Left ventricle myocardium inferior (tissue), 1 donor: ENCODE measurements at places on chromosomes 1 and 21.

DNA sequence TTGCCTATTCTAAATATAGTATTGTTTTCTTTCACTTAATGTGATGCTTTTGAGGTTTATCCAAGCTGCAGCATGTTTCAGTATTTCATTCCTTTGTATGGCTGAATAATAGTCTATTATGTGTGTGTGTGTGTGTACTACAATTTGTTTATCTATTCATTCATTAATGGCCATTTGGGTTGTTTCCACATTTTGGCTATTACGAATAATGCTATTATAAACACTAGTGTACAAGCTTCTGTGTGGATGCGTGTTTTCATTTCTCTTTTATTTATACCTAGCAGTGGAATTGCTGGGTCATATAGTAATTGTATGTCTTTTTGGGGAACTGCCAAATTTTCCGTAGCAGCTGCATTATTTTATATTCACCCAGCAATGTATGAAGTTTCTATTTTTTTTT, 15.0 kb upstream of the THEM5 start:
- DNase-seq = no peak
- no peak overlapping the region for H3K4me3 ChIP-seq
- peaks cover 8% of the 10 kb centered on the region for H3K4me1 ChIP-seq
- H3K27me3 ChIP-seq = no peaks in the 10 kb centered on the region

DNA sequence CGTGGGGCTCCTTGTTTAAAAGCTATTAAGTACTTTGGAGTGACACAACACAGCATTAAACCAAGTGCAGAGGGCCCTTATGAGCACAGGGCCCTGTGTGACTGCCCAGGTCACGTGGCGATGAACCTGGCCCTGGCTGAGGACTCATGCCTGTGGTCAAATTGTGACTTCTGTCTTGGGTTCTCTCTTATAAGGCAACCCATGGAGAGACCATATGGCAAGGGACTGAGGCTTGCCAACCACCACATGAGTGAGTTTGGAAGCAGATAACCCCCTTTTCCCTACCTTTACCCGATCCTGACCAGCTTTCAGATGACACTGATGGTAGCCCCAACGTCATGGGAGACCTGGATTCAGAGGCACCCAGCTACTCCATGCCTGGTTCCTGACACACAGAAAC, 140.5 kb downstream of the ZBTB18 start:
- no peaks in the 10 kb centered on the region for H3K36me3 ChIP-seq
- DNase-seq = no peak
- no peak overlapping the region for H3K4me3 ChIP-seq
- no peak overlapping the region for H3K27ac ChIP-seq
- H3K27me3 ChIP-seq = no peaks in the 10 kb centered on the region

DNA sequence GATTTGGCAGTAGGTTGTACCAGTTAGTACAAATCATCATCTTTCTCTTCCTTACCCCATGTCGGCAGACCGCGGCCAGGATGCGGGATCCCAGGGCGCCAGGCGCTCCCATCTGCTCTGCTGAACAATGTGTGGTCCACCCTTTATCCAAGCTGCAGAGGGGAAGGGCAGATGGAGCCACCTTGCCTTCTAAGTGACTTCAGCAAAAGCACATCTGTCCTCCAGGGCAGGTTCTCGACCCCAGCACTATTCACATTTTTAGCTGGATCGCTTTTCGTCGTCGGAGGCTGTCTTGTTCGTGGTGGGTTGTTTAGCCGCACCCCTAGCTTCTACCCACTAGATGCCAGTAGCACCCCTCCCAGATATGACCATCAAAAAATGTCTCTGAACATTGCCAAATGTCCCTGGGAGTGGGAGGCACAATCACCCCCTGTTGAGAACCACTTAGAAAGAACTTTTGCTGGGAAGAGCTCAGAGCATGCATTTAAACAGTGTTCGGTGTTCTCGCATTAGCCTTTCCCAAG, 58.1 kb upstream of the SIM2 start:
- no peaks in the 10 kb centered on the region for H3K36me3 ChIP-seq
- H3K27ac ChIP-seq = no peak overlapping the region

DNA sequence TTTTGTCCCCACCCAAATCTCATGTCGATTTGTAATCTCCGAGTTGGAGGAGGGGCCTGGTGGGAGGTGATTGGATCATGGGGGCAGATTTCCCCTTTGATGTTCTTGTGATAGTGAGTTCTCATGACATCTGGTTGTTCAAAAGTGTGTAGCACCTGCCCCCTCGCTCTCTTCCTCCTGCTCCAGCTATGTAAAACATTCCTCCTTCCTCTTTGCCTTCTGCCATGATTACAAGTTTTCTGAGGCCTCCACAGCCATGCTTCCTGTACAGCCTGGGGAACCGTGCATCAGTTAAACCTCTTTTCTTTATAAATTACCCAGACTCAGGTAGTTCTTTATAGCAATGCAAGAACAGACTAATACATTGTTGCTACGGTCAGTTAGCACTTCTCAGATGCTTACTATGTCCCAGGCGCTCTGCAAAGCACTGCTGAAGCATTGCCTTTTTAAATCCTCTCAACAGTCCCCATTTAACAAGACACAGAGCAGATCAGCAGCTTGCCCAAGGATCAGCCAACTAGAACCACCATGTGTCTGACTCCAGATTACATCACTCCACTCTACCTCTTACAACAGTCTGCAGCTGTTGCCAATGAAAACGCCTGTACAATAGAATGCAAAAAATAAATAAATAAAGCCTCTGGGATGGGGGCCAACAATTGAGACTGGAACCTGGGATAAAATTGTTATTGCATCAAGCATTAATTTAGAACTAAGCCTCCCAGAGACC, 52.4 kb upstream of the USP1 start:
- H3K27me3 ChIP-seq = peaks cover 8% of the 10 kb centered on the region
- DNase-seq = no peak
- no peak overlapping the region for H3K27ac ChIP-seq
- no peak overlapping the region for H3K4me3 ChIP-seq

GRCh38 chr21:33075596-33076195, 5.8 kb downstream of the OLIG1 start:
- H3K36me3 ChIP-seq = no peaks in the 10 kb centered on the region
- DNase-seq = no peak
- no peak overlapping the region for H3K27ac ChIP-seq
- H3K27me3 ChIP-seq = peaks cover 91% of the 10 kb centered on the region

DNA sequence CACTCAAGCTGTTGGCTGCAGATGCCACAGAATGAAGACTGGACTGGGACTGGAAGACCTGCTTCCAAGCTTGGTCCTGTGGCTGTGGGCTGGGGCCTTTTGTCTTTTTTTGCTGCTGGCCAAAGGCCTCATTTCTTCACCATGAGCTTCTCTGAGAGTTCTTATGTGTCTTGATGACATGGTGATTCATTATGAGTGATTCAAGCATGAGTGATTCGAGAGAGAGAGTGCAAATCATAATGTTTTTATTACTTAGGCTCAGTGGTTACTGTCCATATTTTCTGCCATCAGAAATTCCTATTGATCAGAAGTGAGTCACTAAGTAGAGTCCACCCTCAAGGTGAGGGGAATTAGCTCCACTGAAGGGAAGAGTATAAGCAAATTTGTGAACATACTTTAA, 94.0 kb downstream of the PCP4 start:
- no peaks in the 10 kb centered on the region for H3K4me1 ChIP-seq
- no peak overlapping the region for H3K27ac ChIP-seq
- DNase-seq = no peak
- no peaks in the 10 kb centered on the region for H3K36me3 ChIP-seq
- no peaks in the 10 kb centered on the region for H3K27me3 ChIP-seq
- H3K4me3 ChIP-seq = no peak overlapping the region

GRCh38 chr1:73674945-73675561, 522.9 kb downstream of the LRRIQ3 start:
- H3K4me3 ChIP-seq = no peak overlapping the region
- no peaks in the 10 kb centered on the region for H3K27me3 ChIP-seq
- H3K36me3 ChIP-seq = no peaks in the 10 kb centered on the region

- DNase-seq = no peak
- H3K4me3 ChIP-seq = peak overlapping the region; percentile 35
- no peaks in the 10 kb centered on the region for H3K36me3 ChIP-seq
- peaks cover 25% of the 10 kb centered on the region for H3K4me1 ChIP-seq
- peaks cover 94% of the 10 kb centered on the region for H3K27me3 ChIP-seq
These were observed 614 bp upstream of the CACNA1E start for GRCh38 chr1:181482521-181483284.

DNA sequence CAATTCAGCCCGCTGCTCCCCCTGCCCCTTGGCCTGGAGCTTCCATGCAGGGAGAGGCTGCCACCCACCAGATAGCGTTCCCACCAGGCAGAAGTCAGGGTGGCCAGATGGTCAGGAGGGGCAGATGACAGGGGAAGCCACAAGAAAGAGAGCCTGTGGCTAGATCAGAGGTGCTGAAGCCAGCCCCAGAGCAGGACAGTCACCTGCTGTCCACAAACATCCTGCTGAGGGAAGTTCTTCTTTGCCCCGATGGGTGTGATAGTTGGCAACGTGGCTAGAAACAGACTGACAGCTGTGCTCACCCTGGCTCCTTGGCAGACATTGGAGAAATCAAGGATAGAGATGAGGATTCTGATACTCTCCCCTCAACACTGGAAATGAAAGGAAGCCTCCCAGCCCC, 27.2 kb upstream of the SRP9 start:
- H3K4me1 ChIP-seq = peaks cover 70% of the 10 kb centered on the region
- H3K4me3 ChIP-seq = no peak overlapping the region
- no peak for DNase-seq
- no peaks in the 10 kb centered on the region for H3K36me3 ChIP-seq
- no peak overlapping the region for H3K27ac ChIP-seq
- H3K27me3 ChIP-seq = no peaks in the 10 kb centered on the region

GRCh38 chr1:59906931-59907330, 19.6 kb downstream of the CYP2J2 start:
- peaks cover 75% of the 10 kb centered on the region for H3K4me1 ChIP-seq
- peak overlapping the region; percentile 33 for H3K27ac ChIP-seq
- no peak for DNase-seq
- H3K27me3 ChIP-seq = no peaks in the 10 kb centered on the region
- no peak overlapping the region for H3K4me3 ChIP-seq

DNA sequence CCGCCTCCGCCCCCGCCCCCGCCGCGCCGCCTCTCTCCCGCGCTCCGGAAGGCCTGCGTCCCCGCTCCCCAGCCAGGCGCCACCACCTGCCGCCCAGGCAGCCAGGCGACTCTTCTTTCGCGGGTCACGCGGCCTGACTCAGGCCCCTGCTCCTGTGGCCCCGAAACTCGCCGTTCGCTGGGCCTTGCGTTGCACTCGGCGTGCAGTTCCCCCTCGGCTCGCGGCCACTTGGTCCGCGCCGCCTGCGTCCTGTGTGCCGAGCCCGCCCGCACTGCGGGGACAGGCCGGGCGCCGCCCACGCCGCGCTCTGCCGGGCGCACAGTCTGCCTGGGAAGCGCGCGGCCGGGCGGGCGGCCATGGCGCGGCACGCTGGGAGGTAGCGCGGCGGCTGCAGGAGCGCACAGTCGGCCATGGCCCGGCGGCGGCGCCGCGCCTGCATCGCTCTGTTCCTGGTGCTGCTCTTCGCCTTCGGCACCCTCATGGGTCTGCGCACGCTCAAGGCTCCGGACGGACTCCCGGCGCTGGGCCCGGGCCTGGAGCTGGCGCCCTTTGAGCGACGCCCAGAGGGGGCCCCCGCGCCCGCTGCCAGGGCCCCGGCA, at the start of gene MANEAL:
Gene MANEAL (plus strand): TSS at position 75 of the 599 bp plus-strand sequence. CDS start 336 bp downstream, at position 411.
- peak; percentile 32 for DNase-seq
- no peaks in the 10 kb centered on the region for H3K36me3 ChIP-seq
- peaks cover 23% of the 10 kb centered on the region for H3K4me1 ChIP-seq
- H3K27ac ChIP-seq = no peak within 1 kb of the TSS
- H3K4me3 ChIP-seq = peak within 1 kb of the TSS; percentile 72
